ENCODE measurements at places on chromosomes 6 and 20. TPM values are rescaled to one million over a fixed set of nuclear protein-coding genes. Genes with fewer than 3 reads are reported as not detected.

Gene FKBP5
- 88.1 TPM for total RNA-seq

Gene ADGRF5
- total RNA-seq: not detected

Gene RPP40
- 12.2 TPM for total RNA-seq

Gene HLA-DPA1
- 58.9 TPM for total RNA-seq

Gene GLYATL3
- not detected for total RNA-seq

Gene GPLD1
- 0.39 TPM for total RNA-seq

Gene RTN4IP1
- 7.9 TPM for total RNA-seq

Gene LAMA4
- total RNA-seq: not detected

Gene VSX1
- total RNA-seq: not detected

Gene CST11
- not detected for total RNA-seq

Gene AIF1
- total RNA-seq: 71.8 TPM

Gene PAQR8
- total RNA-seq: 6.8 TPM

Gene TPBG
- total RNA-seq: 0.07 TPM

Gene BPIFA1
- total RNA-seq: not detected

Gene F13A1
- total RNA-seq: not detected

Gene TFAP2A
- total RNA-seq: 0.23 TPM

- no peak for DNase-seq
These were observed 139.0 kb downstream of the PRDM13 start for GRCh38 chr6:99745651-99746050.

- DNase-seq: no peak
These were observed 168.6 kb downstream of the NFATC2 start for GRCh38 chr20:51373713-51374455.

DNA sequence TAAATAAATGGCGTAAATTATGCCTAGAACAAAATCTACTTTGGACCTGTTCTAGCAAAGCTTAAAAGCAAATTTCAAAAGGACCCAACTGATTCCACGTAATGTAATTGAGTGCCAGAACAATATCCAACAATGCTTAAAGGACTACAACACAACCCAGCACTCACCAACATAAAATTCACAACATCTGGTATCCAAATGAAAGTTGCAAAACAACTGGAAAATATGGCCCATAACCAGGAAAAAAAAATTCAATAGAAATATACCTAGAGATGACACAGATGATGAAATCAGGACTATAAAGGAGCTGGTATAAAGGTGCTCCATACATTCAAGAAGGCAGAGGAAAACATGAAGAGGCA is 14.1 kb downstream of the TUBB2B start:
- no peak for DNase-seq

GRCh38 chr6:14079433-14079832 is 38.1 kb upstream of the CD83 start:
- DNase-seq: no peak

- no peak for DNase-seq
These were observed 33.5 kb downstream of the EDN3 start for GRCh38 chr20:59333951-59334350.

GRCh38 chr6:54053881-54054391 is 57.3 kb upstream of the MLIP start:
- no peak for DNase-seq

GRCh38 chr6:143135325-143135724 is 74.6 kb downstream of the AIG1 start:
- DNase-seq: no peak

- DNase-seq: no peak
These were observed 51.1 kb downstream of the MYO6 start for GRCh38 chr6:75800133-75800532.

- DNase-seq: no peak
These were observed 590.9 kb upstream of the CITED2 start for GRCh38 chr6:139965393-139965792.

GRCh38 chr20:29744071-29744470 is 1513.4 kb upstream of the DEFB115 start:
- DNase-seq: no peak

DNA sequence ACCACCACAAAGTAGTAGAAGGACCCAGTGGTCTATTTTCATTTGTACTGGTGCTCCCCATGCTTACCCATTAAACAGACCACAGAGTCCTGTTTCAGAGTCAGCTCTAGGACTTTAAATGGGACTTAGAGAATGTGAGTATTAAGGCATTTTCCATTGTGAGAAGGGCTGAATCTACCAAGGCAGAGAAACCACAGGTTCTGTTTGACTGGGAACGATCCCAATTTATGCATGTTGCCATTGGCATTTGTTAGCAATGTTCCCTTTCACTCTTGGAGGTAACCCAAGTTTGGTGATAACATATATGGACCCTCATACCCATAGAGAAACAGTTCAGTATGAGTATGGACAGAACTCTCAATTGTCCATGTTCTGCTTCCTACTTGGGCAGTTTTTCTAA is 672.8 kb downstream of the KIF16B start:
- DNase-seq: no peak

DNA sequence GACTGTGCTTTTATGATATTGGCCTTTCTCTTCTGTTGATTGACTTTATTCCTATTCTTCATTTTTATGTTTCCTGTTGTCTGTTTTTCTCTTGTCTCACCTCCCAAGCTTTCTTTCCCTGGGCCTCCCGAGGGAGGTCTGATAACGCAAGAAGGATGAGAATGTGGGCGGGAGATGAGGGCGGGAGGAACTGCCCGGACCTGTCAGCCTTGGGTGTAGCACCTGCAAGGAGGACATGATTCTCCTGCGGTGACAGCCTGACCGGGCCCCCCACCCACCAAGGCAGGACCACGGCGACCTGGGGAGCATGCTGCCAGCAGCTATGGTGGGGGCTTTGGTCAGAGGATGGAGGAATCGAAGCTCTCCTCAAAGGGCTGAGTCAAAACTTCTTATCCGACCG is 86.9 kb downstream of the PLEKHG1 start:
- DNase-seq: no peak

GRCh38 chr6:84976526-84977362 is 212.3 kb upstream of the TBX18 start:
- no peak for DNase-seq

- no peak for DNase-seq
These were observed 96.6 kb downstream of the YTHDF1 start for GRCh38 chr20:63119121-63119962.

DNA sequence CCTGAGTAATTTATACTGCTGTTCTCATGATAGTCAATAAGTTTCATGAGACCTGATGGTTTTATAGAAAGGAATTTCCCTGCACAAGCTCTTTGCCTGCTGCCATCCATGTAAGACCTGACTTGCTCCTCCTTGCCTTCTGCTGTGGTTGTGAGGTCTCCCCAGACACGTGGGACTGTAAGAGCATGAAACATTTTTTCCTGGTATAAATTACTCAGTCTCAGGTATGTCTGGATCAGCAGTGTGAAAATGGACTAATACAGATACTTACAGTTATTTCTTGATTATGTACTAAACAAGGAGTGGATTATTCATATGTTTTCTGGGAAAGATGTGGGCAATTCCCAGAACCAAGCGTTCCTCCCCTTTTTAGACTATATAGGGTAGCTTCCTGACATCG is 1.9 kb upstream of the TRIM38 start:
- DNase-seq: no peak

GRCh38 chr6:51842804-51843378 is 244.5 kb downstream of the PKHD1 start:
- DNase-seq: no peak

- DNase-seq: no peak
These were observed 10.4 kb upstream of the ABHD16B start for GRCh38 chr20:63850689-63851547.

DNA sequence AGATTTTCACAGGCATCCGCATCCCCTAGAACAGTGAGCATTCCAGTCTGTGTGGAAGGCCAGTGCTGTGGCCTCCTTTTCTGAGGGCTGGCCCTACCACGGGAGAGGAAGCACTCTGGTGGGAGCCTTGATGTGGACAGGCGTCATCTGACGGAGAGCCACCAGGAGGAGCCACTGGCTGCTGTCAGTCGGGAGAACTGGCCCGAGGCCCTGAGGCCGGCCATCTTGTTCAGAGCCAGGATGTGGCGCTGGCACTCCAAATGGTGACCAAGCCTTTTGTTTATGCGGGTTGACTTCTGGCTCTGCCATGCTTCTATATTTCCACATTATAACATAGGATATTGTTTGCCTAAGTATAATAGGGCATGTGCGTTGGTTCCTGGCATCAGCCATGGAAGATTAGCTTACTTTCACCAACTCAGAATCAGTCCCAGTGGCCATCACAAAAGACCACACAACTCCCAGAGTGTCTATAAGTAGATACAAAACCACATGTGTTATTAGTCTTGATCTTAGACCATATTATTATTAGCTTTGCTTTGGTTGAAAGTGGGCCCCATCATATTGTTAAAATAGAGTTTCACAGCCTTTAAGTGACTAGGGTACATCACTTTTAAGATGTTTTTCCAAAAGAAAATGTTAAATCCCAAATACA is 273.9 kb upstream of the TAB2 start:
- no peak for DNase-seq

GRCh38 chr6:98146656-98147055 is 687.7 kb upstream of the POU3F2 start:
- DNase-seq: no peak

DNA sequence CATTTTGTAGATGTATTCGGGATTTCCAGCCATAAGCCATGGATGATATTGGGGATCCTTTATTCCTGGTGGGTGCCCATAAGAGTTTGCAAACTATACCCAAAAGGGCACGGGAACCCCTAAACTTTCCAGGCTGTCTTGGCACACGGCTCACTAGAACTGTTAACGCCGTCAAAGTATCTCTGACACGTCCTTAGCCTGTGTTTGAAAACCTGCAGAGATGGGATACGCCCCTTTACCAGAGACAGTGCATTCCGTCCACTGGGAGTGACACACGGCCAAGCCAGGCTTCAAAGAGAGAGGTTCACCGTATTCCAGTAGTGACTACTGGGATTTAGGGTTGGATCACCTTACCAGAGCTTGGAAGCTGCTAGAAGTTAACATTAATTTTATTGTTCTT is 95.0 kb downstream of the THBS2 start:
- no peak for DNase-seq

DNA sequence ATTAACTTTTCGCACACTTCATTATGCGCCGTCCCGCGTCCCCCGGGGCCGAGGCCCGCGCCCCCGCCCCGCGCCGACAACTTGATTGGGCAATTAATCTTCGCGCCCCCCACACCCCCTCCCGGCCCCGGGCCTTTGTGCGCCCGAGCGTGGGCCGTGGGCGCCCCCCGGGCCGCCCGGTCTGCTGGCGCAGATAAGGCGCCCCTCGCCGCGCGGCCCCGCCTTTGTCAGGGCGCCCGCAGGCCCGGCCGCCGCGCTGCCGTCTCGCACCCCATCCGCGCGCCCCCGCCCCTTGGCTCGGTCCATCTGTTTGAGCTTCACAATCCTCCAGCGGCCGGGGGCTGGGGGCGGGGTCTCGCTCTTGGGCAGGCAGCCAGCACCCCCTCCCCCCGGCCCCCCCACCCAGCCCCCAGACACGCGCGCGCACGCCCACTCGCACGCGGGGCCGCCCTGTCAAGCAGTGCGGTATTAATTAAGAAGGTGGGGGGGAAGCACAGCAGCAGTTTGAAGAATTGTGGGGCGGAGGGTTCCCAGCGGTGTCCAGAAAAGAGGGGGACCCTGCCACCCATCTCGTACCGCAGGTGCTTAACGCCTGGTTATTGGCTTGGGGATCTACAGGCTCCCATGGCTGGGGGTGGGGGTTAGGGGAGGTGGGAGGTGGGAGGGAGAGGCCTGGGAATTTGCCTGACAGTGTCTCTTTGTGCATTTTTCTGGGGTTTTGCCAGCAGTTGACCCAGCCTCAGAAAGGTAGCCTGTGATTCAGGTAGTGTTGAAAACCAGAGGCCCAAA is 34.6 kb upstream of the SCRT2 start:
- no peak for DNase-seq

GRCh38 chr20:58056021-58056591 is 172.3 kb downstream of the ANKRD60 start:
- no peak for DNase-seq

GRCh38 chr20:19786311-19786710 is 28.3 kb downstream of the RIN2 start:
- DNase-seq: no peak

- DNase-seq: no peak
These were observed 420.9 kb downstream of the GJA1 start for GRCh38 chr6:121856296-121856695.

- no peak for DNase-seq
These were observed 257.6 kb downstream of the HDGFL1 start for GRCh38 chr6:22826961-22827360.

GRCh38 chr6:129621252-129621651 is 88.7 kb downstream of the ARHGAP18 start:
- DNase-seq: no peak

- DNase-seq: no peak
These were observed 26.0 kb upstream of the CCND3 start for GRCh38 chr6:41967312-41968287.

DNA sequence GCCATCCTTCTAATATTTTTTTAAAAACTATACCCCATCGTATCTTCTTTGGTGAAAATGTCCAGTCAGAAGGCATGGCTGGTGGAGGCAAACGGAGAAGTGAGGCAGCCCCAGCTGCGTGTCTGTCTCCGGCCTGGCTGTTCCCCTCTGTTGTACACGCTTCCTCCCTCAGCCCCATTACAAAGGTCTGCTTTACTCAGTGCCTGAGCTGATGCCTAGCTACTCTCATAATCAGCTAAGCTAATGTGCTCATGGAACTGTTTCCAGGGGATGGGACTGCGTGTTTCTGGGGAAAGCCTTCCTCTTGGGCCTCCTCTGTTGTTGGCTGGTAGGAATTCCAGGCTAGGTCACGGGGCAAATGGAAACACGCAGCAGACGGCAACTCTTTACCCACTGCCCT is 67.3 kb downstream of the PPP1R3G start:
- DNase-seq: no peak

- no peak for DNase-seq
These were observed 12.2 kb upstream of the LAMA2 start for GRCh38 chr6:128870746-128871145.

All from activated T-helper 2 cell treated with anti-CD3 and anti-CD28 coated beads, Interferon-gamma antibody, Interleukin-2, Interleukin-4, amounts not matched to agents 10 μg/mL and 5 μg/mL and 100 μg/mL, durations not matched to agents 14 hours and 24 hours and 36 hours (primary cell).